ENCODE measurements at places on chromosomes 4 and X. TPM values are rescaled to one million over a fixed set of nuclear protein-coding genes. Genes with fewer than 3 reads are reported as not detected.

The PPP2R2C gene
- 32.9 TPM for total RNA-seq

DNA sequence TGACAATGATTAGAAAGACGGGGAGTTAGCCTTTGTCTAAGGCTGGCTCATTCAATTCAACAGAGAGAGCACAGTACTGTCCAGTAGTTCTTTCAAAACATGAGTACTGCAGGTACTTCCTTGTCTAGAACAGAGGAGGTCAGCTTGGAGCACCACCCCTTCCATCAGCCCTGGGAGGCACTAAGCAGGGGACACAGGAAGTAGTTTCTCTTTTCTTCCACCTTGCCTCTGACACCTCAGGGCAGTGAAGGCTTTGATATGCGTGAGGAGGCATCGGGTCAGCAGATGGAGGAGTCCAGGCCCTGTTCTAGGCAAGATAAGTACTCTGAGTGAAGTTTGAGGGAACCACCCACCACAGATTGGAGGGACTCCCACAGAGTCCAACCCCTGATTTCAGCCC lies 33.1 kb downstream of the MAGEB10 start:
- H3K36me3 ChIP-seq, result no peaks in the 10 kb centered on the region
- no peak overlapping the region for H3K27ac ChIP-seq
- no peaks in the 10 kb centered on the region for H3K4me1 ChIP-seq
- H3K27me3 ChIP-seq, result no peaks in the 10 kb centered on the region

DNA sequence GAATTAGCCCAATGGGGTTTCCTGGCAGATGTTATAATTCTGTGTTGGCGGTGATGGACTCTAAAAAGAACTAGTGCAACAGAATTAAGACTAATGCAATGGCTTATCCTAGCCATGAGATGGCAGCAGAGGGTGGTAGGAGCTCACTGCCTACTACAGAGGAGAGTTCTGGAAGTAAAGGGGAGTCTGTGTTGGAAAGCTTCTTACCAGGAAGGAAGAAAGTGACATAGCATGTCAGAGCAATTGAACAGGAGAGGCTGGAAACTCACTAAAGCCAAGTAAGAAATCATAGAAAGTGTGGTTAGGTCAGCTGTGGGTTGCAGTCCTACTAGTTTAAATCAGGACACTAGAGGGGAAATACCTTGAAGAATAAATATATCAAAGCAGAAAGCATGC lies 6.3 kb upstream of the TRPC5OS start:
- H3K27me3 ChIP-seq, result no peaks in the 10 kb centered on the region
- no peak overlapping the region for H3K27ac ChIP-seq
- DNase-seq, result peak; percentile 16
- no peaks in the 10 kb centered on the region for H3K4me1 ChIP-seq
- no peaks in the 10 kb centered on the region for H3K36me3 ChIP-seq

DNA sequence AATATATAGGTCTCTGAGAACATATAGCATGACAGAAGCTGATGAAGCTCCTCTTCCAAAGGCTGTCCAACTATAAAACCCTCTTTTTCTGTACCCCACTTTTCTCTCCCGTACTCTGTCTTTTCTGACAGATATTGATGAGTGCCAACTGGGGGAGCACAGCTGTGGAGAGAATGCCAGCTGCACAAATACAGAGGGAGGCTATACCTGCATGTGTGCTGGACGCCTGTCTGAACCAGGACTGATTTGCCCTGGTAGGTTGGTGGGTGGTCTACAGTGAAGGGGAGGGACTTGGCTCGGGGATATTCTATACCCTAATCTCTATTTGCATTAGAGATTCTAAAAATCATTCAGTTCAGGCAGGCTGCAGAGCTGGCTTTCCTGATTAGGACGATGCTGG lies 80.4 kb downstream of the EGF start:
- H3K27me3 ChIP-seq, result no peaks in the 10 kb centered on the region
- H3K4me1 ChIP-seq, result peaks cover 11% of the 10 kb centered on the region
- no peak overlapping the region for H3K4me3 ChIP-seq
- H3K27ac ChIP-seq, result no peak overlapping the region
- H3K36me3 ChIP-seq, result no peaks in the 10 kb centered on the region

GRCh38 chrX:150763810-150764209 lies 70.6 kb downstream of the MTMR1 start:
- no peak overlapping the region for H3K27ac ChIP-seq
- no peak overlapping the region for H3K4me3 ChIP-seq
- no peaks in the 10 kb centered on the region for H3K27me3 ChIP-seq
- no peaks in the 10 kb centered on the region for H3K36me3 ChIP-seq

DNA sequence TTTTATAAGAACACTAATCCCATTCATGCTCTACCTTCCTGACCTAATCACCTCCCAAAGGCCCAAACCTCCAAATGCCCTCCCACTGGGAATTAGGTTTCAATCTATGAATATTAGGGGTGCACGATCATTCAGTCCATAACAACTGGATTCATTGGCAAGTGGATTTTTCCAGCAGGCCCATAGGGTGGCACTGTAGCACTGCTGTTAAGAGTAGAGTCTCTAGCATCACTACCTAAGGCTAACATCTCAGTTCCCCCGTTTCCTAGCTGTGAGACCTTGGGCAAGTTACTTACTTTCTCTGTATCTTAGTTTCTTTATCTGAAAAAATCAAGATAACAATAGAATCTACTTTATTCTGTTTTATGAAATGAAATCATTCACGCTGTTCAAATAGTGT lies 315.8 kb downstream of the STIM2 start:
- no peak overlapping the region for H3K27ac ChIP-seq
- no peaks in the 10 kb centered on the region for H3K27me3 ChIP-seq
- H3K4me3 ChIP-seq, result no peak overlapping the region
- peak; percentile 26 for DNase-seq
- H3K4me1 ChIP-seq, result no peaks in the 10 kb centered on the region

The GPR119 gene
- not detected for total RNA-seq

The TMSB15B gene
- total RNA-seq, result 0.39 TPM

The COQ2 gene
- total RNA-seq, result 20.6 TPM

DNA sequence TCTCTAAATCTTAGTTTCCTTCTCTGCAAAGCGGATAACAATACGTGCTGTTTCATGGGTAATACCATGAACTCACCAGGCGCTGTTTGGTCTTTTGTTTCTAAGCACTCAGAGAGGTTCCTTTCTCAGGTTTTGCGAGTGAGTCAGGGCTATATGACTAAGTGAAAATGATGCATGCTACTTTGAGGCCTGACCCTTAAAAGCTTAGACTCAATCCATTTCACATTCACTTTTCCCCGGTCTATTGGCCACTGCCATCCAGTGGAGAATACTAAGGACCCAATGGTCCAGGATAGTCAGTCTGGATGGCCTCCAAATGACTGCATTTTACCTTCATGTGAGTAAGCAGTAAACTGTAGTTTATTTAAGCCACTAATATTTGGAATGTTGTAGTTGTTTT lies 400.8 kb upstream of the SLIT2 start:
- DNase-seq, result peak; percentile 31
- no peaks in the 10 kb centered on the region for H3K36me3 ChIP-seq
- H3K4me1 ChIP-seq, result peaks cover 11% of the 10 kb centered on the region
- no peaks in the 10 kb centered on the region for H3K27me3 ChIP-seq
- H3K4me3 ChIP-seq, result no peak overlapping the region

GRCh38 chr4:6929812-6930464 lies 20.3 kb downstream of the TBC1D14 start:
- H3K4me3 ChIP-seq, result no peak overlapping the region
- no peaks in the 10 kb centered on the region for H3K27me3 ChIP-seq
- H3K36me3 ChIP-seq, result no peaks in the 10 kb centered on the region
- H3K4me1 ChIP-seq, result no peaks in the 10 kb centered on the region
- DNase-seq, result no peak

GRCh38 chrX:39753293-39753996 lies 344.3 kb downstream of the BCOR start:
- no peak overlapping the region for H3K4me3 ChIP-seq
- no peak overlapping the region for H3K27ac ChIP-seq
- no peaks in the 10 kb centered on the region for H3K36me3 ChIP-seq
- DNase-seq, result no peak
- peaks cover 33% of the 10 kb centered on the region for H3K4me1 ChIP-seq
- no peaks in the 10 kb centered on the region for H3K27me3 ChIP-seq

GRCh38 chr4:187362937-187363857 lies 632.4 kb upstream of the ZFP42 start:
- H3K4me3 ChIP-seq, result no peak overlapping the region
- no peaks in the 10 kb centered on the region for H3K27me3 ChIP-seq
- H3K4me1 ChIP-seq, result no peaks in the 10 kb centered on the region
- no peaks in the 10 kb centered on the region for H3K36me3 ChIP-seq
- DNase-seq, result no peak

DNA sequence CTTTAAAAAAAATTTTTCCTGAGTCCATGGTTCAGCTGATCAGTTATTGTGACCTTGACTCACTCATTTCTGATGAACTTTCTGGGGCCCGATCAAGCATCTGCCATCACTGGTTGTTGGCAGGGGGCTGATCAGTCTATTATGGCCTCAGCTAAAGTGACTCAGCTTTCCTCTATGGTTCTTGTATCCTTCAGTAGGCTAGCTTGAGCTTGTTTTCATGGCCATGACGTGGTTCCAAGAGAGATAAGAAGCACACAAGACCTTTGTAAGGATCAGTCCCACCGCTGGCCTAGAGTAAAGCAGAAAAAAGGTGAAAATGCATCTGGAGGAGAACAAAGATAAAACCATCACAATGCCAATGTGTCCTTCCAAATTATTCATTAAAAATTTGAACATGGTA lies 29.8 kb upstream of the EPGN start:
- DNase-seq, result no peak
- no peaks in the 10 kb centered on the region for H3K27me3 ChIP-seq
- H3K36me3 ChIP-seq, result no peaks in the 10 kb centered on the region
- no peak overlapping the region for H3K4me3 ChIP-seq

The SLC9B2 gene
- 18.3 TPM for total RNA-seq

- no peak overlapping the region for H3K27ac ChIP-seq
- H3K36me3 ChIP-seq, result no peaks in the 10 kb centered on the region
- no peak overlapping the region for H3K4me3 ChIP-seq
- DNase-seq, result no peak
- H3K4me1 ChIP-seq, result no peaks in the 10 kb centered on the region
These were observed 30.2 kb upstream of the PRSS48 start for GRCh38 chr4:151246742-151247141.

DNA sequence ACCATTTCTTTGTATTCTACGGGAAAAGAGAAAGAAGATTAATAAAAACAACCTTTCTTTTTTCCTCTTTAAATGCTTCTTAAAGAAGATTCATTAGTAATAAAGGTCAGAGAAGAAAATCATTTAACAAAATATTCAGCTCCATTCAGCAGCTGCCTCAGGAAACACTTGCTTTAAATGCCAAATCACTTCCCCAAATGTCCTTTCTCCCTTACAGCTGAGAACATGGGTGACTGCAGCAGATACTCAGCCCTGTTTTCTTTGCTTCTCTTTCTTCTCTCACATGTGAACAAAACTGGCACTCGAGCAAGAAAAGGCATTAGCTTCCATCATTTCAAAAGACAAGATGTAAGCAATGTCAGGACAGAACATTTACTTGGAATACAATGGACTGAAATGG lies 120.2 kb downstream of the INPP4B start:
- no peak overlapping the region for H3K4me3 ChIP-seq
- H3K27ac ChIP-seq, result no peak overlapping the region
- H3K36me3 ChIP-seq, result no peaks in the 10 kb centered on the region
- no peak for DNase-seq

The ODAPH gene
- total RNA-seq, result not detected

DNA sequence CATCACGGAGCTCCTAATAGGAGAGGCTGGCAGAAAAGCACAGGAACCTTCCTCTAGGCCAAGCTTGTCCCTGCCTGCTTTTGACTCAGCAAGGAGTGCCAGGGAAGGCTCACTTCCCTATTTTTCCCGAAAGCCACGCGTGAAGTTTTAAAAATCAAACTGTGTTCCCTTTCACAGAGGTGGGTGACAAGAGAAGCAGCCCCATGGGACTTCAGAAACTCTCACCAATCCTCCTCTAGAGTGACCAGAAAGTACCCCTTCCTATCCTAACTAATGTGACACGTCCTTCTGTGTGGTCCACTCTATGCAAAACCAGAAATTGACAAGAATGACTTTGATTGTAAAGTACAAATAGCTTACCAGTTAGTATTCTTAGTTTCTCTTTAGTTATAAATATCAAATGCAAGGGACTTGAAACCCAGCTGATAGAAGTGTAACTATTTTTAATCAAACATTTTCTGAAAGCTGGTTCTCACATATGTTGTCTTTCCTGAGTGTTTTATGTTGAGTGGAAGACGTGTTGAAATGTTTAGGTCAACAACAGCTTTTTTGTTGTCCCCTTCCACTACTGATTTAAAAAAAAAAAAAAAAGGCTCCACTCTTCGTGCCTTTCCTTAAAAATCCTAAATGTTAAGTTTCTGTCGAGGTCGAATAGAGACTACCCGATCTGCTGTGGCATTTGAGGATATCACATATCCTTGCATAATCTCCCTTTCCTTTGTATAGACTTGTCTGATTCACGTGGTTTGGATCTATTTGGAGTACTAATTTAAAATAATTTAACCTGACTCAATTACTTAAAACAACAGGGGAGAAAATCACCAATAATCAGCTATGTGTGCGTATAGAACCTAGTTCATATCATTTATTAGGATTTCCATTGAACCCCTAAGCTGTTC lies 42.1 kb downstream of the NFKB1 start:
- no peaks in the 10 kb centered on the region for H3K27me3 ChIP-seq
- H3K36me3 ChIP-seq, result no peaks in the 10 kb centered on the region
- no peak overlapping the region for H3K27ac ChIP-seq
- DNase-seq, result no peak
- H3K4me3 ChIP-seq, result no peak overlapping the region

DNA sequence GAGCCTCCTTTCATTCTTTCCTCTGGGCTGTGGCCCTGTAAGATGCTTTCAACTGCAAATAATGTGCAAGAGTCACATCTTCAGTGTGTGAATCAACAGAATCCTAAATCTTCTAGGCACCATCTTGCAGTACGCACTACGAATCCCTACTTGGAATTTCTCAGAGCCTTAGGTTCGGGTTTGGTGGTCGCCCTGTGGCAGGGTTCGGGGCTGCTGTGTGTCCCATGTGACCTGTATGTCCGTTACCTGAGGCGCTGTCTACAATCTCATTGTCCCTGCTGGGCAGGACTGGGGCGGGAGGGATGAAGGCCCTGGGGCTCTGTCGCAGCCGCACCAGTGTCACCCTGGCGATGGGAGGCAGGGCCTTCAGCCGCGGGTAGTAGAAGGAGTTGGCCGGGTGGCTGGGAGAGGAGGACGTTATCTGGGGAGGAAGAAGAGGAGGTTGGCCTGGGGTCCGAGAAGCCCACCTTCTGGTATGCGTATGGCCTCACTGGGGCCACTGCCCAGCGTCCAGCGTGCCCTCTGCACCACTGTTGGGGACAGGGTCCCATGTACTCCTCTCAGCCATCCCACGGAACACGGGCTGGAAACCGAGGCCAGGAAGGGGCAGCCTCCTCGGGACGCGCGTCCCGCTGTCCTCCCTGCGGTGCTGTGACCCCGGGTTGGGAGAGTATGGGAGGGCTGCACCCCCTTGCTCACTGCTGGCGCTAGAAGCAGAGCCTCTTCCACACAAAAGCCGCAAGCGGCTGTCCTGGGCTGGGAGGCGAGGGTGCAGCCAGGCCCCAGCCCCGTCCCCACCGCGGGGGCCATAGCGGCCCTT lies 2.0 kb downstream of the SPON2 start:
- H3K36me3 ChIP-seq, result no peaks in the 10 kb centered on the region
- no peak overlapping the region for H3K4me3 ChIP-seq
- H3K27me3 ChIP-seq, result no peaks in the 10 kb centered on the region
- DNase-seq, result no peak
- H3K4me1 ChIP-seq, result peaks cover 3% of the 10 kb centered on the region

The NKX6-1 gene
- 4.2 TPM for total RNA-seq
